NCI-H1694 treated with DMSO at 0.1 percent for 48 hours (cell line): ENCODE measurements at places on chromosomes 3 and 15.
A peak's percentile ranks its signal among the peaks of the same experiment; 100 is the strongest.

DNA sequence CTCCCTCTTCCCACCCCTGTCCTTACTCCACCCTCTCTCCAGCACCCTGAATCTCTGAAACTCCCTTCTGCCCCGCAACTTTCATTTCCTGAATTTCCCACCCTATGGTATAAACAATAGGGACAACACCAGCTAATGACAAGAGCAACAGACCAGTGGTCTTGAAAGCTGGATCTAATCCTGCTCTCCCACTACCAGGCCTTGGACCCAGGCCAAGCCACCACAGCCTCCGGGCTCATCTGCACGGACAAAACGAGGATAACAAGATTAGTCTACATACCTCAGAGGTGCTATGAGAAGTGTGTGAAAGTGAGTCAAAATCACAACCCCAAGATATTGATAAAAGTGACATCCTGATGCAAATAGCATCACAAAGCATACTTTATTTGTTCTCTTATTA is 128.6 kb downstream of the ERC2 start:
- DNase-seq = no peak

DNA sequence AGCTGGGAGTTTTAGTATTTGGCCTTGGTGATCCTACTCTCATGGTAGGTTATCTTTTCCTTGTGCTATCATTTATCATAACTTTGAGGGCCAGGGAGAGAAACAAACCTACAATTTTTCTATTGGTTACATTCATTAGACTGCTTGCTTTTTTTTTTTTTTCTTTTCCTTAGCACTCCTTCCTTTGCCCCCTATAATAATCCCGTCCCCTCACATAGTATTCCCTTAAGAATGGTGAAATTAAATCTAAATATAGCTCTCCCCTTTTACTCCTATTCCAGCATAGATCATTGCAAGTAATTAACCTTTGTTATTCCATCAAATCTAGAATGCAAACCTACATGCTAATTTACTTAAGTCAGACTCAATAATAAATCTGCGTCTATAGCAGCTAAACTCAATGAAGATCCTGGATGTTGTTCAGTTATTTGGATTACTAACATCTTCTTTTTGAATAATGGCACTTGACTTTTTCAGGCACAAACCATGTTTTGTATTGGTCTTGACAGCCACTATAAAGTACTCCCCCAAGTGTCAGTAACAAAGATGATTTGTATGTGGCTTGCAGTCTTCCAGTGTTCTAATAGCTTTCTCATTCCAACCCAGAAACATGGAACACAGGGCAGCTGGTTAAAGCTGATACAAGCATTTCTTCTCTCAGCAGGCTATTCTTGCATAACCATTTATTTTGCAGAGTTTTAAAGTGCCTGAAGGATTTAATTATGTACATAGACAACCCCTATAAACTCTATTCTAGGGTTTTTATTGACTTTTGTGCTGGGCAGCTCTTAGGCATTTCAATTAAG is 420.6 kb downstream of the MECOM start:
- DNase-seq = no peak

GRCh38 chr3:66350601-66351000 is 129.8 kb downstream of the SLC25A26 start:
- no peak for DNase-seq

DNA sequence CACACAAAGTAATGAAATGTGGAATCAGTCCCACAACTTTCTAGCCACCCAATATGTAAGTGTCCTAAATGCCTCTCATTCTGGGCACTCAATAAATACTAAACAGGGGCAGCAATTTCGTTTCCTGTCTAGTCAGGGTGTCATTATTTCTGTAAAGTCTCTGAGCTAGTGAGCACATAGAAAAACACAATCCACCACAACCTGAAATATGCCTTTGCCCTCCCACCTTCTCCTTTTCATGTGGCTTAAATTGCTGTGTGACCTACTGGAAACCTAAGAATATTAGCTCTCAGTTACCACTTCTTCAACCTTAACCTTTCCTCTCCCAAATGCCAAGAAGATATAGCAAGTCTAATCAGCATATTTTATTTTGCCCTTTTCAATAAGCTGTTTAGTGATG is 456.3 kb upstream of the KCNMB2 start:
- no peak for DNase-seq

DNA sequence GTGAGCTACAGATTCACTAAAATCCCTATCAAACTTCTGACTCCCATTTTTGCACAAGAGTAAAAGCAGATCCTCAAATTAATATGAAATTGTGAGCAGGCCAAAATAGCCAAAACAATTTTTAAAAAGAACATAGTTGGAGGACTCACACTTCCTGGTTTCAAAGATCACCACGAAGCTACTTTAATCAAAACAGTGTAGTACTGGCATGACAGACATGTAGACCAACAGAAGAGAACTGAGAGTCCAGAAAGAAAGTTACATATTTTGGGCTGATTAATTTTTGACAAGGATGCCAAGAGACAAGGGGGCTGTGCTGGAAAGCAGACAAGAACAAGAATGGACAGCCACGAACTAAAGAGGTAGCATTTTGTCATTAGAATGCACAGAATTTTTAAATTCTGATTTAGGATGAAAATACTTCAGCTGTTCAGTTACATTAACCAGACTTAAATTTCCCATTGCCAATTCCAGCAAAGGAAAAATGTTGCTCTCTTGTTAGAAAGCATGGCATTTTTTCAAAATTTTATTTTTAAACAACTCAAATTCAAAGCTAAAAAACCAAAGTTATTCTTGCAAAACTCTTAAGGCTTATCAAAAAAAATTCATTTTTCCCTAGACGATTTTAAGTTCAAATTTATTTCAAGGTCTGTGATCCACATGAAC is 14.0 kb downstream of the RYK start:
- no peak for DNase-seq

DNA sequence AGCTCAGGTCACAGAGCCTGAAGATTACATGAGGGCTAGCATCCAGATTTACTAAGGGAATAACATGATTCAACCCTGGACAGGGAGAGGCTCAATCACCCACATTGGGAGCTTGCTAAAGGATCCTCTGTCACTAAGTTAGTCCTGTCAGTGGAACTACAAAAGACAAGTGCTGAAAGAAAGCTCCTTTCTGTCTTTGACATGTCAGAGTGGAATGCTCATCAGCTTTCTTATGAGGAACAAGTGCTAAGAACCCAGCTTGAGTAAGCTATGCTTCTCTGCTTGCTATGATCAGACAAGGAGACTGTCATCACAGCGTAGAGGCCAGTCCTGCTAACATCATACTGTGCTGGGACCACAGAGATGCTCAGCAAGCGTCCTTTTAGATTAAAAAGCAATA is 74.5 kb downstream of the MB21D2 start:
- DNase-seq = no peak

DNA sequence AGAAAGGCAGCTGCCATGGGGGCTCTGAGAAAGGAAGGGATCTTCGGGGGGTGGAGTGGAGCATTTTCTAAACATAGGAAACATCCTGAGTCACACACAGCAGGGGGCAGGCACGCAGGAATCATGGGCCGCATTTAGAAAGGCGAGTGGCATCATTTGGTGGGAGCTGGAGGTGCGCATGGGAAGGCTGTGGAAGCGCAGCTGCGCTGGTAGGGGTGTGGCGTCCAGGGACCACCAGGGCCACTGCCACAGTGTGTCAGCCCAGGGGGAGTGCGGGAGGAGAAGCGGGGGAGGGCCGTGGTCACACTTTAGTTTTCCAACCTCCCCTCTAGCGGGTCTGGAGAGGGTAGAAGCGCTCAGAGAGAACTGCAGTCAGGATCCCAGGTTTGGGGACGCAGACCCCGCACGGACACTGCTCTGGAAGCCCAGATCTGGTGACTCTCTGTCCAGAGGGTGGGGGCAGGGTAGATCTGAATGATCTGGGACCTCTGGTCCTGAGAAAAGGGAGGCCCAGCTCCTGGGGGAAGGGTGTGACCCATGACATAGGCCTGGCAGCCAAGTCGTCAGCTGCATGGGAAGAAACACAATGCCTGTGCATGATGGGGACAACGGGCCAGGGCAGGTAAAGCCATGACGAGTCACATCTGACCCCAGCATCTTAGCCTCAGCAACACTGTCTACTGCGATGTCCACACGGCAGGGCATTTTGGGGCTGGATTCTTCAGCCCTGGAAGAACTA is 88.0 kb upstream of the IQSEC1 start:
- no peak for DNase-seq

- no peak for DNase-seq
Measured at GRCh38 chr15:69467636-69468035, 15.0 kb downstream of the RPLP1 start.

GRCh38 chr15:23913635-23914034 is 226.5 kb upstream of the NDN start:
- DNase-seq = no peak

DNA sequence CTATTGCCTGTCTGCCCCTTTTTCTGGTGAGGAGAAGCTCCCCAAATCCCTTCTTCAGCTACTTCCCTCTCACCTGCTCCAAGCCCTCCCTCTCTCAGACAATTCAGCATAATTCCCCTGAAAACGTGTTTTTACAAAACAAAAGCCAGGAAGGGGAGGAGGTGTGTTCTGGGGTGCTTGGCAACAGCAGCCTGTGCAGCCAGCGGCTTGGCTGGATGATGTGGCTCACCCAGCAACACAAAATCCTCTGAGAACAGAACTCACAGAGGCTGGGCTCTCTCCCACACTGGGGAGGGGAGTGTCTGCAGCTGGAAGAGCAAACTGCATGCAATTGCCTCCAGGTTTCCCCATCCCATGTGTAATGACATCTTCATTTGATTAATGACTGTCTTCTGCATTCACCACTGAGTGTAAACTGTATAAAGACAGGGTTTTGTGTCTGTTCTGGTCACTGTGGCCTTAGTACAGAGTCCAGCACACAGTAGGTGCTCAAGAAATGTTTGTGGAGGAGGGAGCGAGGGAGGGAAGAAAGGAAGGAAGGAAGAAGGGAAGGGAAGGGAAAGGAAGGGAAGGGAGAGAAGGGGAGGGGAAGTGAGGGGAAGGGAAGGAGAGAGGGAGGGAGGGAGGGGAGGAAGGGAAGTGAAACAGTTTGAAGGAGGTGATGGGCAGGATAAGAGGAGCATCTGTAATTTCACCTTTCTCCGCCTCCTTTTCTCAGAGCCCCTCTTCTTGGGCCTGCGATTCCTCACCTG is 70.1 kb upstream of the GLCE start:
- DNase-seq = no peak

- DNase-seq = no peak
Measured at GRCh38 chr3:158169091-158169491, 59.2 kb downstream of the RSRC1 start.

- DNase-seq = no peak
Measured at GRCh38 chr3:106338582-106339214, 469.9 kb upstream of the CBLB start.

DNA sequence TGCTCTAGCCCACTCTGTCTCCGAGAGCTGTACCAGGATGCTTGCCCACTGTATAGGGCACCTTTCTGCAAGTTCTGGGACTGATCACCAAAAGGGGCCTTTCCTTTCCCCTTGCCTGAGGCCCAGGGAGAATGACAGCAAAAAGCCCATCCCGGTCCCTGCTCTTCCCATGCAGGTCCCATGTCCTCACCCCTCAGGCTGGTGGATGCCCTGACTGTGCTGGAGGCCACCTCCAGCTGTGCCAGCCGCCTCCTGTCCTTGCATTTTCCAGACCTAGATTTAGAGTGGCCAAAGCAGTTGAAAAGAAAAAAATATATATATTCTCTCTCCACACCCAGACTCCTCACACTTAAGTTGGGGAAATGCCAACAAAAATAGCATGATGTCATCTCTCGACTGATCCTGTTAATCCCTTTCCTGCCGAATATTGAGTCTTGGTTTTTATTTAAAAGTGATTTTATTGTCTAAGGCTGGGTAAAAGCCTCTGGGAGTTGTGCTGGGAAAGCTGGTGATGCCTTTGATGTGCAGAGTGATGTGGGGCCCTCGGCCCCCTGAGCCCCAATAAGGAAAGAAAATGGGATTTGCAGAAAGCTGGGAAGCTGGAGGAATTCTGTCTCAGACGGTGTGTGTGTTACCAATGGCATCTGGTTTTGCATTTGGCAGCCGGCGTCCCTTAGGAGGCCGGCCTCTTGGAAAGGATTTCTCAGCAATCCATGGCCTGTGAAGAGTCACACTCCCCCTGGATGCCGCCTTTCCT is 29.3 kb upstream of the TPM1 start:
- no peak for DNase-seq

- DNase-seq = no peak
Measured at GRCh38 chr15:33490703-33491102, 179.9 kb downstream of the RYR3 start.

- DNase-seq = no peak
Measured at GRCh38 chr3:132432639-132433038, 15.3 kb downstream of the DNAJC13 start.

DNA sequence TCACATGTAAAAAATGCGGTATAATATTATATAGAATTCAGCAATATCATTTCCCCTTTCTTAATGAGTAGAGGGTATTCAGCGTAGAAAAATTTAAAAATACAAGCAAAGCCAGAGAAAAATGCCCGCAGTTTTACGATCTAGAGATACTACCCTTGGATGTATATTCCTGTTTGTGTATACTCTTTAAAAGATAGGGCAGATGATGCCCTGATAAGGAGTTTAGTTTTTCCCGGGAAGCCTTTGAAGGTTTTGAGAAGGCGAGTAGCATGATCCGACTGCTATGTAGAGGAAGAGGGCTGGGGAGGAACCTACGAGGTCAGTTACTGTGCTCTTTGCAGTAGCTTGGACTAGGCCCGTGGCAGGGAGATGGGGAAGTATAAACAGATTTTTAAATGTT is 1.2 kb downstream of the YEATS2 start:
- DNase-seq = peak; percentile 35
